ENCODE measurements at places on chromosomes 1 and 21.

- no peak for DNase-seq
Measured at GRCh38 chr1:60835649-60836048, 246.7 kb upstream of the NFIA start.

DNA sequence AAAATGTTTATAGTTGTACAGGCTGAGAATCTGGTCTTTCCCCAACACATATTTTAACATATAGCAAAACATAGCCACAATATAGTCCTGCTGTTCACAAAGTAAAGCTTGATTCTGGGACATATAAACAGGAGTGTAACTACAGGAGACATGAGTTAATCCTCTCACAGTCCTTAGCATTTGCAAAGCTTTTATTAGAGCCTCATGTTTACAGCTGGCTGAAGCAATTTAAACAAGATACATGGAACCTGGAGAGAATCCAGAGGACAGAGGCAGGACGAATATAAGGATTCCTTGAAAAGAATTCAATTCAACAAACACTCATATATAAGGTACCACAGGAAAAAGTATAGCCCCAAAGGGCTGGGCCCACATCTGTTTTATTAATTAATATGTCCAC is 163.4 kb downstream of the ADGRL4 start:
- DNase-seq, result no peak

GRCh38 chr1:12549460-12550349 is 68.3 kb downstream of the DHRS3 start:
- peak; percentile 90 for DNase-seq

DNA sequence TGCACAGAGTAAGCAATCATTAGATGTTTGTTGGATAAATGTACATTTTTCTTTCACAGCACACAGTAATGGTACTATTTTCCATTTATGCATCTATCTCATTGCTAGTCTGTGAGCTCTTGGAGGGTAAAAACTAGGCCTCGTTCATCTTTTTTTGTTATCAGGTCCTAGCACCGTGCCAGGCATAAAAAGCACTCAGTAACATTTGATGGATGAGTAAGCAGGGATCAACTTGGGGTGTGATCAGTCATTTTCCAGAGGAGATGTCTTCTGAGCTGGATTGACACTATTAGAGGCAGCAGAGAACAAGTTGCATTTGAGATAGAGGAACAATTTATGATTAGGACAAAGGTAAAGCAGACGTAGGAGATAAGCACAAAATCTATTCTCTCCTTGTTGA is 4.3 kb upstream of the VTCN1 start:
- no peak for DNase-seq

GRCh38 chr1:228415221-228415620 is 1.4 kb downstream of the TRIM17 start:
- DNase-seq, result no peak

- no peak for DNase-seq
Measured at GRCh38 chr1:116257341-116257767, 115.7 kb upstream of the ATP1A1 start.

DNA sequence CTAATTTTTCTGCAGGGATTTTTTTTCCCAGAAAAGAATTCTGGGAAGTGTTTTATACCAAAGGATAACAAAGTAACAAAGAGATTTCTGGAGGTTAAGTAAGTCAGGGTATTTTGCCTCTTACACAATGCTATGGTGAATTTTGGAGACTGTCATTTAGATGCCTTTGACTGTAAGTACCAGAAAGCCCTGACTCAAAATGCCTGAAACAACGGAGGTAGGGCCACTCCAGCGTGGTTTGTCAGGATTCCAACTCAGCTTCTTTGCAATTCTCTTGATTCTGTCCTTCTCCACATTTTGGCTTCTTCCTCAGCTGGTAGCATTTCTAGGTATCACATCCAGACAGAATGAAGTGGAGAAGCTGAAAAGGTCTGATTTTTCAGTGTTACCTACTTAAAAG is 106.5 kb downstream of the UCHL5 start:
- no peak for DNase-seq

GRCh38 chr1:183632114-183632513 is 3.5 kb downstream of the ARPC5 start:
- no peak for DNase-seq

GRCh38 chr1:84985365-84985764 is 11.5 kb downstream of the MCOLN2 start:
- DNase-seq, result no peak

DNA sequence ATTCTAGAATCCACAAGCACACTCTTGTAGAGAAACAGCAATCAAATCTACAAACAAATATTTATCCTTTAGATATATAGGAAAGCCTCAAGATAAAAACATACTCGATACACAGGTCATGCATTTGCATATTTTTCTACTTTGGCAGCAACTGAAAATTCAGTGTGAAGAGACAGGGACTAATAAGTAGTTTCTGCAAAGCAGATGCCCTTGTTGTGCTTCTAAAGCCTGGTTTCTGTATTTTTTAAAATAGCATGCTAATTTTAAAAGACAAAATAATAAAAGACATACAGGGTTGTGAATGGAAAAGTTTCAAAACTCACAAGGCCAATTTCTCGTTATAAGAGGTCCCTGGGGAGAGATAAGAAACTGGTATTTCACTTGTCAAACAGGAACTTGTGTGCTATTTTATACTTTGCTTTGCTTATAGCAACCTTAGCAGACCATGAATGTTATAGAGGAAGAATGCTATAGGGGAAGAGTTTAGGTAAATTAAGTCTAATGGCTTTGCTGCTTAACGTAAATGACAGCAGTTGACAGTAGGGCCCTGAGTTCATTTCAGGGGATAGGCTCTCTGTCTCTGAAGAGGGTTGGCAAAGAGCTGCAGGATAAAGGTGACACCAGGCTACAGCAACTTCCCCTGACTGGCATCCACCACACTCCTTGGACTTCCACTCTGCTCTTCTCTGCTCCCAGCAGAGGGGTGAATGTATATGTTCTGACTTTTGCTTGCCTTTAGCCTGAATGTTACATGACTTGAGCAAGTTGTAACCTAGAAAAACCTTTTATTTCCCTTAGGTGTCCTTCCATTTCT is 9.4 kb upstream of the RGS13 start:
- DNase-seq, result no peak

GRCh38 chr1:220203816-220204215 is 68.4 kb downstream of the RAB3GAP2 start:
- DNase-seq, result no peak

DNA sequence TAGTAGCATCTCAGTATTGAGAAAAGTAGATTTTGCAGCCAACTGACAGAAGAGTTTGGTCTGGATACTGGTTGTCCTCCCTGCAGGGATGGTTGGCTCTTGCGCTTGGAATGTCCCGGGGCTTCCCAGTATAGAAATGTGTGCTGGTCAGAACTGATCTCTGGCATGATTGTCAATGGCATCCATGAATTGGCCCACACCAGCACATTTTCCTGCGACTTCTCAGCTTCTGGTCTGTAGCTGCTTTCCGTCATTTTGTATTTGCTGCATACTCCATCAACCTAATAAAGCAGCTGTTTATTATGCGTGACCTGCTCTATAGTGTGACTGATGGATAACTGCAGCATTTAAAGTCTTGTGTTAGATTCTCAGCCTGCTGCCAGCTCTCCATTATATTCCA is 203.7 kb downstream of the S1PR1 start:
- DNase-seq, result no peak

DNA sequence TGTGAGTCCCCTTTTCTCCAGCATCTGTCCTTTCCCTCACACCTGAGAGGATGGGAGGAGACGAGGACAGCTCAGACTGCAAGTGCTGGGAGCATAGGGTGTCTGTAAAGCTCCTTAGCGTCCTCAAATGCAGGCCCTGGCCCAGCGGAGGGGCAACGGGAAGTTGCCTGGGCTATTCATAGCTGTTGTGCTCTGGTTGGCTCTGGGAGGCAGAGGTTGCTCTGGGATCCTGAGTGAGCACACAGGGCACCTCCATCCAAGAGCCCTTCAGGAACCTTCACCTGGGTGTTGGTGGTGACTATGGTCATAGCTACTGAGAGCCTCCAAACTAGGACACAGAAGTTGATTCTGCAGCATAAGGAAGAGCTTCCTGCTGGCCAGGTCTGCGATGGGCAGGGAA is 2.6 kb downstream of the PADI1 start:
- no peak for DNase-seq

- peak; percentile 61 for DNase-seq
Measured at GRCh38 chr1:231866392-231867331, 240.1 kb downstream of the DISC1 start.

DNA sequence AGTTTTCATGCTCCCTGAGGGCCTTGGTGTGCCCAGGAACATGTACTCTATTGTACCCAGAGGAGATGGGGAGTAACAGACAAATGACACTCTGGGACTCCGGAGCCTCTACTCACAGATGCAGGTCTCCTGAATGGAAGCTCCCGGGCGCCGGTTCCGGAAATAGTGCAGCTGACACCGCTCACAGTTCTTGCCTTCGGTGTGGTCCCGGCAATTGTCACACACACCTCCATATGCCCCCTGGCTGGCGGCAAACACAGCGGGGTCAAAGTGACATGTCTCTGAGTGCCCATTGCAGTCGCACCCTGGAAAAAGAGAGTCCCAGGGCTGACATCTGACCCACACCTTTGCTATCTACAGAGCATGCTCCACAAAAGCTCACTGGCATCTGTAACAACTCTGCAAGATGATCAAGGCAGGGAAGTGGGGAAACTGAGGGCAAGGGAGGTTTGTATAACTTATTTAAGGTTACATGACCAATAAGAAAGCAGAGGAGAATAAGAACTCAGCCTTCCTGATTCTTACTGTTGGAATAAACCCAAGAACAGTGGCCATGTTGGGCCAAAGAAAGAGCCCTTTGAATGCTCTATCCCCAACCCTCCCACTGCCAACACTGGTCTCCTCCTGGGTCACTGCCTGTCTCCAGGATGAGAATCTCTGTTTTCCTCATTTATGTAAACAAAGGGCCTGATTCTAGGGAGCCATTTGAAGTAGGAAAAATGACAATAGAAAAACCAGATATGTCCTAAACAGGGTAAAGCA is 22.4 kb downstream of the LAMB3 start:
- no peak for DNase-seq

DNA sequence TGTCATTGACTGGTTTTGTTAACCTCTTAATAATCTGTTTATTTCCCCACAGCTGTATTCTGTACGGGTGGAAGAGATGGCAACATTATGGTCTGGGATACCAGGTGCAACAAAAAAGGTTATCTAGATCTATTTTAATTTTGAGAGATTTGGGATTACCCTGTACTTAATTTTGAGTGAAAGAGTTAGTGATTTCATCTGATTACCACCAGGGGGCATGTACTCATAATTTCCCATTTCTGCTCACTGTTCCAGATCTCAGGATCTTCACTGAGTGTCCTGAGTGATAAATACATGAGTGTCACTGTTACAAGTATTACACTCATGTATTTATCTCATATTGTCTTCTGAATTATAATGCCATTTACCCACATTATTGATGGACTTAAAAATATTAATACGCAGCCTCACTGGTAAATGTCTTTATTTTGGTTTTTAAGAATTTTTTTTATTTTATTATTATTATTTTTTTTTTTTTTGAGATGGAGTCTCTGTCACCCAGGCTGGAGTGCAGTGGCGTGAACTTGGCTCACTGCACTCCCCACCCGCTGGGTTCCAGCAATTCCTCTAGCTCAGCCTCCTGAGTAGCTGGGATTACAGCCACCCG is 27.4 kb downstream of the DTL start:
- no peak for DNase-seq

GRCh38 chr1:180881806-180882509 is 30.7 kb upstream of the KIAA1614 start:
- no peak for DNase-seq

GRCh38 chr1:94806441-94806871 is 13.7 kb upstream of the SLC44A3 start:
- no peak for DNase-seq

DNA sequence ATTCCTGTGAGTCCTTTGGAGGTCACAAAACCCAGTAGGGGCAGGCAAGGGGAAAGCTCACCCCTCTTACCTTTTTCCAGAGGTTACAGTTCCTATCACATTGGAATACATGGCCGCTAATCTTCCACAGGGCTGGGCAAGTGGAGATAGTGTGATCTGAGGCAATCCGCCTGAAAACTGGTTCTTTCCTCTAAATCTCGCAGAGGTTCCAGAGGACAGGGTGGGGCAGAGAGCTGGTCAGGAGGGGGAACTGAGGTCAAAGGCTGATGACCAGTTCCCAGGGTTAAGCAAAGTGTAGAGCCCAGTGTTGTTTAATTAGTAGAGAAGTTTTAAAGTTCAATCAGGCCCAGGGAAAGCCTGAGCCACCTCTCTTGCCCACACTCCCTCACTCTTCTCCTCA is at the start of gene SERPINC1:
Gene SERPINC1, minus strand, starts transcription at position 179 of the 400 bp plus-strand sequence. Its CDS starts 68 bp downstream, at position 111.
- no peak for DNase-seq

DNA sequence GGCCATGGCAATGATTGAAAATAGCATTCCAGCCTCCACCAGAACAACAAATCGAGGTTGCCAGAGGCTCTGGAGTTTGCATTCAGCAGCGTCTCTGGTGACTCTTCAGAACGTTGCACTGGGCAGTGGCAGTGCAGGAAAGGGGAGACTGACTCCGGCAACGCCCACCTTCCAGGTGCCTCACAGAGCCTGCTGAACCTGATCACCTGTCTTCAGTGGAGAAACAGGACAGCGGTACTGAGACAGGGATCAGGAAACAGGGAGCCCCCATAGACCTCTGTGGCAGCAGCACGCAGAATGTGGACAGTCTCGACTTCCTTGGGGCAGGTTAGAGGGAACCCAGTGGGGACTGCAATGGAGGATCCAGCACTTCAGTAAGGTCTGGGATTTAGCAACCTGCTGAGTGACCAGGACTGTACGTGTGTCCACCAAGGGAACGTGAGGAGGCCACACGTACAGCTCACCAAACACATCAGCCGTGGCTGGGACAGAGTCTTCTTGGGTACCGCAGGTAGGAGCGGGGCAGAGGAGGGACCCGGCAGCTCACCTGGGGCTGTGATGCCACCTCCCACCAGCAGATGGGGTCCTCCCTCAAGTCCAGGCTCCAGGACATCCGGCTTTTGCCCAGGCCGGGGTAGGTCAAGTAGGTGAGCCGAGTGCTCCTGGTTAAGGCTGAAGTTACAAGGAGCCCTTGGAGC is 128.6 kb downstream of the PRDM2 start:
- DNase-seq, result no peak

GRCh38 chr1:107342316-107342715 is 201.5 kb downstream of the NTNG1 start:
- DNase-seq, result no peak

All from SJSA1 (cell line).